ENCODE measurements at places on chromosomes 7 and 10.
A peak's percentile ranks its signal among the peaks of the same experiment; 100 is the strongest.

DNA sequence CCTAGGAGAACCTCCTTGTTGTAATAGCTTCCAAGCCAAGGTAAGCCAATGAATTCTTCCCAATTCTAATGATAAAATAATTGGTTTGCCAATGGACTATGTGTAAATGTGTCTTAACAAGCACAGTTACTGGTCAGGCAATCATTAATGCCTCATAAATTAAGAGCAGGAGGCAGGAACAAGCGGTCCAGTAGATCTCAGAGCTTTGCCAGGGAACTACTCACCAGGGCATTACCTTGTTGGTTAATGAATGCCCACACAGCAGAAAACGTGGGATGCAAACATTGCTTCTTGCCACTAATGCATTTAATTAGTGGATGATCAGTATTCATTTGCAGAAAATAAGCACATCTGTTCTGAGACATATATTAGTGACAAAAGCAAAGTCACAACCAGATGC, 26.7 kb upstream of the ZNF800 start:
- no peak for DNase-seq

DNA sequence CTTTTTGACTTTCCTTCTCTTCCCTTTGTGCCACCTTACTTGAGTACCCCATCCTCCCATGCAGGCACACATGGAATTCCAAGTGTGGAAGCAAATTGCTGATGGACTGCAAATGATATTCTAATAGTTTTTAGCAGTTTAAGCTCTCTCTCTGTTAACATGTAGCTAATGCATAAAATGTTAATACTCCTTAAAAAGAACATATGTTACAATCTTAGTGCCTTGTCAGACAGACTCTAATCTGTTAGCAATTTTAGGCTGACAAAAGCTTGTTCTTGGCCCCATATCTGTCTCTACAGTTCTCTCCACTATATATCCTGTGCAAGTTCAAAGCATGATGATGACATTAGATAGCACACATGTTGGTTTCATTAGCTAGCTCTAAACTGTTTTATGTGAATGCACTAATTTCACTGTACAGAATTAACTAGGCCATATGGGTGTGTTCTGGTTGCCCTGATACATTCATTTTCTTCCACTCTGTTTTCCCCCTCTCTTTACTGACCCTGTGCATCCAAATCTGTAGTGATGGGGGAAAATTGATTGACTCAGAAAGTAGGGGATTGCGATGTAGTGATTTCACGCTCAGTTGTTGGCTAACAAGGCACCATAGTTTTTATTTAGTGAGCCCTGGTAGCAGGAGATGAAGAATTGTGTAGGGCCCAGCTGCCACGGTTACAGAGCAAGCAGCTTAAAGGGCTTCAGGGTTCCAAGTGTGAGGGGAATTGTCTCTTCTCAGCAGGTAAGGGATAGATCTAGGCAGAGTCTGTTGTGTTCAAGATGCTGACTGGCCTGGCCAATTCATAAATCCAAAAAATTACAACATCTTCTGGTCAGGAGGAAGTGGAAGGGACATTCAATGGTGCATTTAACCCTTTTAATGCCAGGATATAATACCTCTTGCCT, 114.6 kb upstream of the FZD1 start:
- no peak for DNase-seq

DNA sequence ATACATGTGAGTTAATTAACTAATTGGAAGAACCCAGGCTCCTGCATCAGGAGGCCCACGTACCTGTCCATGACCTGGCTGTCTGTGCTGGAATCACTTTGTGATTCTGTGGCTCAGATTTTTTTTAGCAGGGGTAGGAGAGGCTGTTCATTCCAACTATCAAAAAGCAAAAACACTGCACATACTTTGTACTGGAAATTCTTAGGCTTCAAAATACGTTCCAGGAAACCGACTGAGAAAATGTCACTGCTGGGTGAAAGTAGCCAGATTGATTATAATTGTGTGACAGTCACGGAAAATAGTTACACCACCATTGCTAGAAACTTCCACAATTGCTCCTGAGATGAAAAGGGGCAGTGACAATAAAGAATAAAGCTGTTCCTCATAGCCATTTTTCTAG, 91.0 kb downstream of the SLC16A9 start:
- DNase-seq, result no peak

DNA sequence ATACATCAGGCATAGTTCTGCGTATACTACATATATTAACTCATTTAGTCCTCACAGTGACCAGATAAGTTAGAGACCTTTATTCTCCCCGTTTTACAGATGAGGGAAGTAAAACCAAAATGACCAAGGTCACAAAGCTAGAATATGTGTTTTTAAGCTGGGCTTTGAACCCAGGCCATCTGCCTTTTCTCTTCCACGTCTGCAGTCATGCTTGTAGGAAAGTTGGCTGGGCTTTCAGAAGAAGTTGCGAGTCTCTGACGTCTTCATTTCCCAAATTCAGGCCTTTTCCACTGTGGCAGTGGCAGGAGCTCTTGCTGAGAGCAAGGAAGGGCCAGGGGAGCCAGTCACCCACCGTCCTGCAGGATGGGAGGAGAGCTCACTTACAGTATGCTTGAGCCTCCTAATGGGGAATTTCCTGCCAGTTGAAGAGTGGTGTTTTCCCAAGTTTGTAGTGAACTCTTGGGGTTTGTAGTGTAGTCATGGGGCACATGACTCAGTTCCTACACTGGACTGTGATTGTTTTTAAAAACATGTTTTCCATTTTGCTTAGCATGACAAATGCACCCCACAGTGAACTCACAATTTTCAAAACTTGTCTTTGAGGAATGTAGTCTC, 34.2 kb downstream of the CYP17A1 start:
- peak; percentile 87 for DNase-seq

GRCh38 chr7:151039850-151040548, 8.3 kb upstream of the ASIC3 start:
- no peak for DNase-seq

GRCh38 chr7:47991741-47992311, 12.4 kb upstream of the HUS1 start:
- DNase-seq, result peak; percentile 72

DNA sequence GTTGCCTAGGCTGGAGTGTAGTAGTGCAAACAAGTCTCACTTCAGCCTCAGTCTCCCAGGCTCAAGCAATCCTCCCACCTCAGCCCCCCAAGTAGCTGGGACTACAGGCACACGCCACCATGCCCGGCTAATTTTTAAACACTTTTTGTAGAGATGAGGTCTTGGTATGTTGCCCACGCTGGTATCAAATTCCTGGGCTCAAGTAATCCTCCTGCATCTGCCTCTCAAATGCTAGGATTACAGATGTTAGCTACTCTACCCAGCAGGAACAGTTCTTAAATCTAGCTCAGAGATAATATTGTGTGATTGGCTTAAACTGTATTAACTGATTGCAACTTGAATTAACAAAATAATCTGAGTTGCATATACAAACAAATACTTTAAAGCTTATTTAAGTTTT, 82.9 kb downstream of the CDK14 start:
- DNase-seq, result no peak

DNA sequence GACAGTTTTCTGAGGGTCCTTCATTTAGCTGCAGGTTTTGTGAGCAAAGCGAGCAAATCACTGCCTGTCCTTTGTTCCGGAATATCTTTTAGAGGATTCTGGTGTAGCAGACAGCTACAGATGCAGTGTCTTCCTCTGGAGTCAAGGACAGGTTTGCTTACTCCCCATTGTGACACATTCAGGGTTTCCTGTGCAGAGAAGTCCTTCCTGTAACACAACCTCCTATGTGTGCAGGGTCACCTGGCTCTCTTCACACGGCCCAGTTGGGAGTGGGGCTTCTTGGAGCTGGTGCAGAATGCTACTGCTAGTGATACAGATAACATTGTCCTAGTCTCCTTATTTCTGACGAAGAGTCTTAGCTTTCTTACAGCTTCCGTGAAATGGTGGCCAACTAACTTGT, 47.9 kb downstream of the RBM33 start:
- DNase-seq, result no peak

DNA sequence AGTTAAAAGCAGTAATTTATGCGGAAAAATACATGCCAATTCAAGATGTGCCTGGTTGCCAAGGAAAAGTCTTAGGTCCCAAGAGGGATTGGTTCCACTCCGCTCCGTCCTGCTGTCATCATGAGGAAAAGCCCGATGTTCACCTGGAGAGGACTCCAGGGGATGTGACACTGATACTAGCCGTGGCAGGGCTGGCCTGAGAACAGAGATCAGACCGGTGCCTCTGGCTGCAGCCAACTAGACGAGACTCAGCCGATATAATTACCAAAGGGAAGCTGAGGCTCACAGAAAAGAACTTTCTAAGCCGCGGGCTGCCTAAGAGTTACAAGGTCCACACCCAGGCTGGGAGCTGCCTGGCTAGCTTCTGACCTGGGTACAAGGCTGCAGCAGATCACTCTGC, 81.3 kb upstream of the UNC5B start:
- no peak for DNase-seq

All from epithelial cell of esophagus (primary cell).